ENCODE measurements at places on chromosomes 2 and 18.

GRCh38 chr2:189854187-189854586 lies 69.9 kb downstream of the PMS1 start:
- no peak for DNase-seq

- DNase-seq, result no peak
Measured at GRCh38 chr2:119063177-119063576, 95.4 kb downstream of the C1QL2 start.

GRCh38 chr2:205696927-205697441 lies 14.7 kb downstream of the NRP2 start:
- DNase-seq, result no peak

GRCh38 chr18:36337679-36338402 lies 40.3 kb downstream of the FHOD3 start:
- no peak for DNase-seq

GRCh38 chr2:29502460-29502911 lies 387.3 kb downstream of the CLIP4 start:
- no peak for DNase-seq

DNA sequence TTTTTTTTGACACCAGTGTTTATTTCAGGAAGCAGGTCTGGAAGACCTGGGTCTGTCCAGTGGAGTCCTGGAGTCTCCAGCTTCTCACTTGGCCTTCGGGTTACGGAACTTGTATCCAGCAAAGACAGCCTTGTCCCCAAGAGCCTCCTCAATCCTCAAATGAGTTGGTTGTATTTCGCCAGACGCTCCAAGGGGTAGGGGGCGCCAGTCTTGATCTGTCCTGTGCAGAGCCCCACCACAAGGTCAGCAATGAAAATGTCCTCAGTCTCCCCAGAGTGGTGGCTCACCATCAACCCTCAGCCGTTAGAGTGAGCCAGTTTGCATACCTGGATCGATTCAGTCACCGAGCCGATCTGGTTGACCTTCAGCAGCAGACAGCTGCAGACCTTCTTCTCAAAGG lies 21.9 kb downstream of the ASXL2 start:
- DNase-seq, result no peak
